ENCODE measurements at places on chromosomes 1 and 21.

GRCh38 chr1:93013145-93014065, 52.1 kb upstream of the DIPK1A start:
- no peak for DNase-seq

- no peak for DNase-seq
These were observed 55.4 kb downstream of the EPRS1 start for GRCh38 chr1:219990782-219991510.

GRCh38 chr1:244050835-244051444, at the start of gene ZBTB18:
ZBTB18 (plus strand) TSS chr1:244051283; CDS start chr1:244051432, 149 bp downstream.
- DNase-seq, result no peak

DNA sequence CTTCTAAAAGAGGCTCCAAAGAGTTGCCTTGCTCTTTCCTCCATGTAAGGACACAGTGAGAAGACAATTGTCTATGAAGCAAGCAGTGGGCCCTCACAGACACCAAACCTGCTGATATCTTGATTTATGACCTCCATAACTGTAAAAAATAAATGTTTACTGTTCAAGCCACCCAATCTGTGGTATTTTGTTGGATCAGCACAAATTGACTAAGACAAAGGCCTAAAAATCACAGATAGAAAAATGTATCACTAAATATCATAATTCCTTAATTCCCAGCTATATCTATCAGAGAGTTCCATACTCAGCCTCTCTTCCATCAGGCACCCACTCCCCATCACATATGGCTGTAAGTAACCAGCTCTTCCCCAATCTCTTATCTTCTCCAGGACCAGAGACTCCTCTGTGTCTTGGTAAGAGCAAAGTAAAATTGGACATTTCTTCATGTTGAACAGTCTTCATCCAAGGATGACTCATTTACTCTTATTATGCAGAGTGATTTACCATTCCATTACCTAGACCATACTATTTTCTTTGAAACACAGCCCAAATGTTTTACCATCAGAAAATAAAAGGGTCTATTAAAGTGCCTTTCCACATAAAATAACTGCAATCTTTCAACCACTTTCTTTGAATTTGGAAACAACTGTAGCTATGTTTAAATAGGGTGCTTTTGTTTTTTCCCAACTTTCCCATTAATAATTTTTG, 503.6 kb downstream of the MRPL39 start:
- no peak for DNase-seq

DNA sequence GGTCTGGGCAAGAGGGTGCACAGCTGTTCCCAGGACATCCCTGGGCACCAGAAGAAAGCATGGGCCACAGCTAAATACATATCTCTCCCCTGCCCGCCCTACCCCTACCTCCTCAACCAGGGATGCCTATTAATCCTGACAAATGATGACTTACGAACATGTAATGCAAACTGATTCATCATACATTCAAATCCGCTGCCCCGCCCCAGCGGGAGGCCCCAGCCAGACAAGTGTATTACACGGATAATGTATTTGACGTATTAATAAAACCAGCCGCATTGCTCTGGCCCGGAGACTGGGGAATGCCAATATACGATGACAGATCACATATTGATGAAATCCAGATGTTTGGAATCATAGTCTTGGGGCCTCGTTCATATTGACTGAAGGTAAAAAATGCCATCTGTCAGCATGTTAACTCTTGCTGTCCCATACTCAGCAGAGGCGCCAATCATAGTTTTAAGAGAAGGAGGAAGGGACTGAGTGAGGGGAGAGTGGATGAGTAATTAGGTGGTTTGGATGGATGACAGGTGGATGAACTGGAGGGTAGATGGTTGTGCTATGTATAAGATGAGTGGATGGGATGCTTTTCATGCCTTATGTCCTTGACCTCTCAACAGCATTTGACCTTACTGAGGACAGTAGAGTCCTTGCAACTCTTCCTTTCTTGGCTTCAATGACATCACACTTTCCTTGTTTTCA, 68.2 kb downstream of the TMEM53 start:
- DNase-seq, result no peak

DNA sequence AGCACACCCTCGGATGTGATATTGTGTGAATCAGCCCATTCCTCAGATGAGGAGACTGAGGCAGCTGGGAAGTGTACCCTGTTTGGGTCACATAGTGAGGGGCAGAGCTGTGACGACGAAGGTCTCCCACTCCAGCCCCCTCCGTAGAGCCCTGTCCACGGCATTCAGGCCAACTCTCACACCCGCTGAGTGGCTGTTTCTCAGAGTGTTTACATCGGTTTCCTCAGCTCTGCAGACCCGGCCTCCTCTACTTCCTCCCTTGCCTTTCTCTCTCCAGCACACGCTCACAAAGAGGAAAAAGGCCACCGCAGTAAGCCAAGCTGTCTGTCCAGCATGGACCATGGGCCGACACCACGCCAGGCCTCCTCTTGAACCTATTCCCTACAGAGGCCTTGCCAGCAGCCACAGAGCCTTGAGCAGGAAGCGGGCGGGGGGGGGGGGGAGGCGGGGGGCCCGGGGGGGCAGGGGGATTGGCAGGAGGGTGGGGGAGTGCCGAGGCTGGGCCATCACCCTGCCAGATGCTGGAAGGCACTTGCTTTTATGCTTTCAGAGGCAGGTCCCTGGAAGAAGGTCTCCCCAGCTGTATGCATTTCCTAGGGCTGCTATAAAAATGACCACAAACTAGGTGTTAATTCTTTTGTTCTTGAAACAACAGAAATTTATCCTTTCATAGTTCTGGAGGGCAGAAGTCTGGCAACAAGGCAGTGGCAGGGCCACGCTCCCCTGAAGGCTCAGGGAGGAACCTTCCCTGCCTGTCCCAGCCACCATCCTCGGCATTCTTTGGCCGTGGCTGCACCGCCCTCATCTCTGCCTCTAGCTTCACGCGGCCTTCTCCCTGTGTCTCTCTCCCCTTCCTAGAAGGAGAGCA, 178.4 kb downstream of the PSMG1 start:
- DNase-seq, result no peak

DNA sequence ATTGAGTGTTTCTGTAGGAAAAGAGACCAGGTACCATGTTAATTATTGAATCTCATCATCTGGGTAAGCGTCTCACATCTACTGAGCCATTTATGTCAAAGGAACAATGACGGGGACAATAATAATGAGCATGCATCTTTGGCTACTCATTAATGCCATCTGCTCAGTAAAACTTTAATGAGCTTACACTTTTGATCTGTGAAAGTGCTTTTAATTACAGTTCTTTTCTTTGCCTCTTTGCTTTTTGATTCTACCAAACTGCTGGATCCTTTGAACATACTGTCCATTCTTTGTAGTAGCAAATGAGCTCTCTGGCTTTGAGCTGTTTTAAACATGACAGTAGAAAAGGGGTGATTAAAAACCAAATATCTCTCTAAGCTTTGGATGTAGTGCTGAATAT, 181.2 kb upstream of the IVNS1ABP start:
- no peak for DNase-seq

- DNase-seq, result no peak
These were observed 20.3 kb downstream of the NFIA start for GRCh38 chr1:61102621-61103020.

GRCh38 chr1:77068013-77068412, 151.2 kb downstream of the PIGK start:
- no peak for DNase-seq

DNA sequence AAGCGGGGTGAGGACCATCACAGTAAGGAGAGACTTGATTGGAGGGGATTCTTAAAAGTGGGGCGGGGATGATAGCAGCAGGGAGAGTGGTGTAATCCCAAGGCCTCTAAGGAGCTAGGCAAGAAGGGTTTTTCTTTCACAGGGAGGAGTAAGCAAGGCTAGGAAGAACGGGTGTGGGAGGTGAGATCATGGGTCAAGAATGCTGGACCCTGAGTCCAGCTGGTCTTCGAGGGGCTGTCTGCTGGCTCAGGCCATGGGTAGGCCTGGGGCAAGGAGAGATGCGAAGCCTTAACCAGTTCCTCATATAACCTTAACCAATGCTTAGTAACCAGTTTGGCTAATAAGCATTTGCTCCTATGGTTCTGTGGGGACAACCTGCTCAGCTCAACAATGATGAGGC, 599.1 kb downstream of the NPHP4 start:
- DNase-seq, result no peak
